SIG-M5 (cell line): ENCODE measurements at places on chromosomes 2 and 18.

DNA sequence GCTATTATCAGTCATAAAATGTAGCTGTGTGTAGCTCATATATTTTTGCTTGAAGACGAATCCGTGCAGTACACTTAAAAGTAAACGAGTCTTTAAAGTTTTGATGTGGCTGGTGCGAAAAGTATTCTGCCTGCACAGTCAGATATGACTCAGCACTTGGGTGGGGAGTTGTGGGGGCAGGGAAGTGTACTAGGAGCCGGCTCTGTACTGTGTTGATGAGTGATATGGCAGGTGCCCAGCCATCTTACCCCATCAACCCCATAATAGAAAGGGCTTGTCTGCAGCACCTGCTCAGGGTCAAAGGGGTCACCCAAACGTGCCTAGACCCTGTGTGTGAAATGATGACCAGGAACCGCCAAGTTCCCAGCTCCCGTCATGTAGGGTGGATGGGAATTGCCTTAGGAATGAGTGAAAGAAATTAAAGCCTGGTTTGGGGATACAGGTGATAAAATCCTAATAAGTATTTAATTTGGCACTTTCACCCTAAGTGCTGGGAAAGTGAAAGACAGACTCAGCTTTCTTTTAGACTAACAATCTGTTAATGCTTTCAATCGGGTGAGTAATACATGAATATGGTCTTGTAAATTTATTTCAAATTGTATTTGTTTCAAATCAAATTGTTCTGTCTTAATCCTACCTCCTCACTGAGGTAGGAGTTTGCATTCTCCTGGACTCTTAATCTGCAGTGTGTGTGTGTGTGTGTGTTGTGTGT lies 48.0 kb downstream of the BCL2L11 start:
- DNase-seq, result no peak

GRCh38 chr2:204452464-204453023 lies 92.7 kb upstream of the PARD3B start:
- DNase-seq, result no peak

DNA sequence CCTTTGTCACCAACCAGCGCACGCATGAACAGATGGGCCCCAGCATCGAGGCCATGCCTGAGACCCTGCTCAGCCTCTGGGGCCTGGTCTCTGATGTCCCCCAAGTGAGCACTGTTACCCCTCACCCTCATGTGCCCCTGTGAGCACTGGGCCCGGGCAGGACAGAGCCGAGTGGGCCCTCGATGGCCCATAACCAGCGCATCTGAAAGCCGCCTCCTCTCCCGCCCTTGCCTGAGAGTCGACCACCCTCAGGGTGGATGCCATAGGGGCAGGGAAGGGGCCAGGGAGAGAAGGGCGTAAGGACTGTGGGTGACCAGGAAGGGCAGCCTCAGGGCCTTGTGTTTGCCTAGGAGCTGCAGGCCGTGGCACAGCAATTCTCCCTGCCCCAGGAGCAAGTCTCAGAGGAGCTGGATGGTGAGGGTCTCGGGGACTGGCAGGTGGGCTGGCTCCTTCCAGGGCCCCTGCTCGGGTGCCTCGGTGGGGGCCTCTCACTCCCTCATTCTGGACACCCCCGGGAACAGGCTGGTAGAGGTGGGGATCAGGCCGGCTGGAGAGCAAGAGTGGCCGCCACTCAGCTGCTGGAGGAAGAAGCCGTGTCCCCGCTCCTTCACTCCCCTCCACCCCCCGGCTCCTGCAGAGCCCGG lies 2.1 kb downstream of the PROM2 start:
- DNase-seq, result no peak

DNA sequence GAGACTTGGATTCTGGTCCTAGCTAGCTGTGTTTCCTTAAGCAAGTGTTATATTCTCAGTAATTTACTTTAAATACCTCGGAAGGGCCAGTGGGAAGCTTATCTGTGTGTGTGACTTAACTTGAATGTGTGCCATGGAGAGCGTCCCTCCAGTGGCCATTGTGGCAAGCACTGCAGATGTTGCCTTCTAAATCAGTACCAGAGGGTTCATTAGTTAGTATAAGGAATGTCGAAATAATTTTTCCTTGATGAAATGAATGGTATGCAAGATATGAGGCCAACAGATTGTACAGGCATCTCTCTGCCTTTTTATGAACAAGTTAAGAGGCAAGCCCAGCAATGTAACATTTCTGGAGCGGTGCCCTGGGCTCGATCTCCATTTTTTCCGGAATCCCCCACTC lies 52.0 kb downstream of the FBXO36 start:
- no peak for DNase-seq

- DNase-seq, result no peak
These were observed 86.9 kb upstream of the SALL3 start for GRCh38 chr18:78892721-78893120.

GRCh38 chr2:28591711-28592335 lies 96.0 kb downstream of the PLB1 start:
- no peak for DNase-seq

DNA sequence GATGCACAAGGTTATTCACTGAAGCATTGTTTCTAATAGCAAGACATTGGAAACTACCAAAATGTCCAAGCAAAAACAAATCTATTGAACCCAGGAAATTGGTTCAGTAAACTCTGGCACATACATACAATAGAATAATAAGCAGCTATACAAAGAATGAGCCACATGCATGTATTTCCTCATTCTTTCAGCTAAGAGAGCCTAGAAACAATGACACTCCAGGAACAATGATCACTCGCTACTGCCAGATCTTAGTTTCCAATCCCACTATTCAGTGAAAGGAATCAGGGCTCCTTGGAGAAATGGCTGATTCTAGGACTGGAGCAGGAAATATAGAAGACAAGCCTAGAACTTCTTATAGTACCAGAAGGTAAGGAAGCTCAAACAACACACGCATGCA lies 221.9 kb upstream of the AGAP1 start:
- DNase-seq, result no peak

- DNase-seq, result no peak
These were observed 38.3 kb downstream of the UGP2 start for GRCh38 chr2:63879876-63880433.

DNA sequence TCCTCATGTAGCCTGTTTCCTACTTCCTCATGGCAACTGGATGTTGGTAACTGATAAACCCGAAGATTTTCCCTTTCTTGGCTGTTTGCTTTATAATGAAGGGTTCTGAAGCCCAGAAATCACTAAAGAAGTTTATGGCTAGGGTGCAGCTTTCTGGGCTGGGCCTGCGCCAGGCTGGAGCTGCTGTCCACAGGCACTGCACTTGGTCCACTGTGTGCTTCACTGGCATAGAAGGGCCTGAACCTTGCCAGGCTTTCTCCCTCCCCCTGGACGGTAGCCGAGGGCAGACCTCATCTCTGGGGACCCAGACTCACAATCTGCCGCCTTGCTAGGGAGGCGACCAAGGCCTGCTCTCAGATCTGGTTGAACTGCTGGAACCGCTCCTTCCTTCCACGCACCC lies 133.3 kb upstream of the SPRED2 start:
- no peak for DNase-seq

DNA sequence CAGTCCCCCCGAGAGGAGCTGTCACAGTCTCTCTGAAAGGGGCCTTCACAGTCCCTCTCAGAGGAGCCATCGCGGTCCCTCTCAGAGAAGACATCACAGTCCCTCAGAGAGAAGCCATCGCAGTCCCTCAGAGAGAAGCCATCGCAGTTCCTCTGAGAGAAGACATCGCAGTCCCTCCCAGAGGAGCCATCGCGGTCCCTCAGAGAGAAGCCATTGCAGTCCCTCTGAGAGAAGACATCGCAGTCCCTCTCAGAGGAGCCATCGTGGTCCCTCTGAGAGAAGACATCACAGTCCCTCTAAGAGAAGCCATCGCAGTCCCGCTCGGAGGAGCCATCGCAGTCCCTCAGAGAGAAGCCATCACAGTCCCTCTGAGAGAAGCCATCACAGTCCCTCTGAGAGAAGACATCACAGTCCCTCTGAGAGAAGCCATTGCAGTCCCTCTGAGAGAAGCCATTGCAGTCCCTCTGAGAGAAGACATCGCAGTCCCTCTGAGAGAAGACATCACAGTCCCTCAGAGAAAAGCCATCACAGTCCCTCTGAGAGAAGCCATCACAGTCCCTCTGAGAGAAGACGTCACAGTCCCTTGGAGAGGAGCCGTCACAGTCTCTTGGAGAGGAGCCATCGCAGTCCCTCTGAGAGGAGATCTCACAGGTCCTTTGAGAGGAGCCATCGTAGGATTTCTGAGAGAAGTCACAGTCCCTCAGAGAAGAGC lies 1.3 kb upstream of the ZNF512 start:
- DNase-seq, result no peak
